CD4-positive, alpha-beta T cell (primary cell): ENCODE measurements at places on chromosomes 4 and X.

DNA sequence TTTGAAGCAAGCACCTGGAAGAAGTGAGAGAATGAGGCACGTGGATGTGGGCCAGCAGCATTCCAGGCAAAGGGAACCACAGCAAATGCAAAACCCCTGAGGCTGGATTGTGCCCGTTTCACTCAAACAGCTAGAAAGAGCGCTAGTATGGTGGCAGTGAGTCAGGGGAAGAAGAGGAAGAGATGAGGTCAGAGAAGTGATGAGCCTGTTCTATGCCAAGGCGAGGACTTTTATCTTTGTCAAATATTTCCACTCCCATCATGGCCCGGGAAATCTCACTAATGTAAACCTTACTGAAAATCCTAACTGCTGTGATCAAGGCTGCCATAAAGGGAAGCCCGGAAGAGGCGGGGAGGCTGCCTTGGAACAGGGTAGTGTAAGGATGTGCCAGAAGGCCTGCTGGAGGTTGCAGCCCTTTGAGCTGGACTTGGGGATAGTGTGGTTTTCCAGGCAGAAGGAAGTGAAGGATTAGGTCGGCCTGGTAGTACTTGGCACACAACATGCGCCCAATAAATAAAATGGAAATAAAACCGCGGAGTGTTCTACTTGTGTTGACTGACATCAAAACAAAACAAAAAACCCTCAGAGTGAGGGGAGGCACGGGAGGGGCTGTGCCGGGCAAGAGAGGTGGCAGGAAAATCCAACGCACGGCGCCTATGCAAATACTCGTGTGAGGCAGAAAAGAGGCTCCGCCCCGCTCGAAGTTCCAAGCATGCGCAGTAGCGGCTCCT lies 1.2 kb upstream of the CDK16 start:
- DNase-seq = no peak

- DNase-seq = no peak
Observed at GRCh38 chr4:113893546-113893945, 85.9 kb downstream of the ARSJ start.

DNA sequence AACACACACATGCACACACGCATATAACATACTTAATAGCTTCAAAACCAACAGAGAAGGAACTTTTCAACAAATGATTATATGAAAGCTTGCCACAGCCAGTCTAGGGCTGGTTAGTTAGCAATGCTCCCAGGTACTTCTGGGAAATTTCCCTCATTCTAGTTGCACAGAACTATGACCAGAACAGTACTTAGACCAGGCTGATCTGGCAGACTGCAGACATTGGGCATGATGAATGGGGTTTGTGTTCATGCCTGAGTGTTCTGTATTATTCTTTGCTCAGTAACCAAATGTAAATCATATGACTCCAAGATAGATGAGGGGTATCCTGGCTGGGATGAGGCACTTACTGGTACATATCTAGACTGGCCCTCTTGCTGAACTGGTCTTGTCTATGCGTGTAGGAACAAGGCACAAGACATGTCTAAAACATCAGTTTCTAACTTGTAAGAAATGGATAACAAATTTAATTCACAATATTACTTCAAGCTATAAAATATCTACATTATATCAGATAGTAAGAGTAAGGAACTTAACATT lies 50.3 kb upstream of the GEMIN8 start:
- no peak for DNase-seq

DNA sequence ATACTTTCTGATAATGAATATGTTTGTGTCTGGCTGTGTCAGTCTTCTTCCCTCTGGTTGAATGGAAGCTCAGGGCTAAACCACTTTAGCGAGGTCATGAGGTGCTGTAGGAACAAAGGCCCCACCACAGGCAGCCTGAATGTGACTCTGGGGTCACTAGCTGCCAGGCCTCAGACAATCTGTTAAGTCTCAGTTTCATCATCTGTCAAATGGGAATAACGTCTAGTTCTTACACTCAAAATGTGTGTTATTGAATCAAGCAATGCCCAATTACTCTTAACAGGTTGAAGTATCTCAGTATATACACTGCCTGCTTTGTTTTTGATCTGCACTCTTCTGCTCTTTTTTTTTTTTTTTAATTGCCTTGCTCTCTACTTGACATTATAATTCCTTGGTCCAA lies 148.6 kb downstream of the STK32B start:
- no peak for DNase-seq

- DNase-seq = no peak
Observed at GRCh38 chr4:108473163-108473720, 147.1 kb upstream of the RPL34 start.

- no peak for DNase-seq
Observed at GRCh38 chr4:188627892-188628291, 488.7 kb downstream of the TRIML1 start.

- DNase-seq = no peak
Observed at GRCh38 chr4:7584098-7584497, 149.4 kb upstream of the PSAPL1 start.

GRCh38 chrX:29318012-29318411 lies 730.8 kb downstream of the IL1RAPL1 start:
- no peak for DNase-seq

- DNase-seq = peak; percentile 73
Observed at GRCh38 chr4:183098723-183099536, at the start of gene WWC2. WWC2 (plus strand) TSS chr4:183099257; CDS start chr4:183099492, 235 bp downstream.

- DNase-seq = no peak
Observed at GRCh38 chr4:148315049-148315448, 127.2 kb downstream of the NR3C2 start.

- DNase-seq = no peak
Observed at GRCh38 chr4:10673817-10674369, 10.7 kb downstream of the CLNK start.

DNA sequence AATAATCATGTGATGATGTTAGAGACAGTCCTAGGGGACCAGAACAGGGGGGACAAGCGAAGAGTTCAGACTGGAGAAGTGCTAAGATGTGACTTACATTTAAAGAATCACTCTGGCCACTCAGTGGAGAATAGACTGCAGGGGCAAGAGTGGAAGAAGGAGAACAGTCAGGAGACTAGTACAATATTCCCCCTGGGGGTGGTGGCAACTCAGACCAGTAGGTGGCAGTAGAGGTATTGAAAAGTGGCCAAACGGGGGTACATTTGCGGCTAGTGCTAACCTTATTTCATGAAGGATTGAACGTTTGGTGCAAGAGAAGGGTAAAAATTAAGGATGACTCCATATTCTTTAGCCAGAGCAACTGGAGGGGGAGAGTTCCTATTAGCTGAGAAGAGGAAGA lies 2.7 kb upstream of the BMX start:
- peak; percentile 59 for DNase-seq

DNA sequence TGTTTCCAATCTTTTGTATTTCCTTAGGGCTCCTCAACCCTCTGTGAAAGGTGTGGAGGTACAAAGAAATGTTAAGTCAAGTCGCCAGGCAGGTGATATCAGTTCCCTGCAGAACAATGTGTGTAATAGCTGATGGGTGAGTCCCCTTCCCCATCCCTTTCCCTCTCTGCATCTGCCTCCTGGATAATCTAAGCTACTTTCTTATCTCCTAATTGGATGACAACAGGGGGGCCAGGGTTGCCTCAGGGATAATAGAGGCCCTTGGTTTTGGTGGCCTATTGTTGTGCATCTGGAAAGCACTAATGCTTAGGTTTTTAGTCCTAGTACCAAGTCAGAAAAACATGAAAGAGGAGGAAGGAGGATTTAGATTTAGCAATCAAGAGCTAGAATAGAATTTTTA lies 29.1 kb downstream of the MAGED1 start:
- DNase-seq = no peak

DNA sequence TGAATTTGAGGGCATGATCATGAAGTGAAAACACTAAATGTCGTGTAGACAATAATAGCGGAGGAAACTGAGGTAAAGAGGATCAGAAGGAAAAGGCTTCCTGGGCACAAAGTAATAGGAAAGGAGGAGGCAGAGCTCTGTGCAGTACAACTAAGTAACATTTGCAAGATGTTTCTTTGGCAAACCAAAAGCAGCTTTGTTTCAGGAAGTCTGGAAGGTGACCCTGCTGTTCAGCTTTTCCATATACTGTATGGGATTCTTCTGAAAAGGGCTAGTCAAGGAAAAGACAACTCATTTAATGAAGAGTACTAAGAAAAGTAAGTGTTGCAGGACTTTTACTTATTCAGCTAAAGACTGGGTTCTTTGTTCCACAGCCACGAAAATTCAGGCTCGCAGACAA lies 463.1 kb downstream of the PCDH7 start:
- DNase-seq = no peak

DNA sequence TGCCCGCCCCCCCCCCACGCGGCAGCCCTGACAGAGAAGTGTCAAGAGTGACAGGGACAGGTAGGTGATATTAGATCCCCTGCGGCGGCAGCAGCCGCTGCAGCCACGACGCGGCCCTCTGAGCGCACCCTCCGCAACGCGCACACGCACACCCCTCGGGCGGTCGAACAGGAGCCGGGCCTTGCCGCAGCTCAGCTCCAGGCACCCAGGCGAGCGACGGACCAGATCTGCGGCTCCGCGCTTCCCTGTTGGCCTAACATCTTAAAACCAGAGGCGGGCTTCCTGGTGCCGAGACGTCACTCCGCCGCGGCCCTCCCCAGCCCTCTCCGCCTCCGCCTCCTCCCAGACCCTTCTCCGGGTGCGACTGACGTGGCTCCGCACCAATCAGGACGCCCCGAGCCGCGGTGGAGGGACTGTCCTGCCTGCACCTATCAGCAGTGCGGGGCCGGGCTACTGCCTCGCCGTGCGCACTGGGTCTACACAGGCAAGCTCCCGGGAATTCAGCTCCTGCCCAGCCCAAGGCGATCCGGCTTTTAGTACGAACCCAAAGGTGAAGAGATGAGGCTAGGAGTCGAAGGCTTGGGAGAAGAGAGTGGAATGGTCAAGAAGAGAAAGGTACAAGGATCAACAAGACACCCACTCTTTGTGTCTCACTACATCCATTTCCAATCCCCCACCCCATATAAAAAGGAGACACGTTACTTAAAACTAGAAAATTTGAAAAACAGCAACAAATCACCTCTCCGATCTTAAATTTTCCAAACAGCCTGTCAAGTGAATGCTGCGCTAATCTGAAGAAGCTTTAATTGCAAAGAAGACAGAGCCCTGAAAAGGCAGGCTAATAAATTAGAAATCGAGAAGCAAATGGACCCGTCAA lies at the start of gene PITX2:
PITX2 (minus strand) TSS at position 237 of the 877 bp plus-strand sequence. CDS start 617 bp downstream, outside the sequence.
- DNase-seq = no peak

DNA sequence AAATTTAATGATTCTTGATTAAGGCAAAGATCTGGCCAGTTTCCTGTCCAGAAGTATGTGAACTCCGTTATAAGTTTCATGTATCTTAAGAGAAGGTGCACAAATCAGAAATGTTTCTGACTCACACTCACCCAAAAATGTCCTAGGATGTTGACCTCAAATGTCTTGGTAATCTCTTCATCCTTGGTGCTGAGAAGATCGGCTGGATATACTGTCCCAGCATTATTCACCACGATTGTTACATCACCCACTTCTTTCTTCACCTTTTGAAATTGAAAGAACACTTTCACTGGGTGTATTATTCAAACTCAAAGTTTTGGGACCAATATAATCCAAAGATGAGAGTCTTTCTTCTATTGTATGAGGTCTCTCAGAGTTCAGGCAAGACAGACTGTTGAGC lies 5.7 kb downstream of the HSD17B13 start:
- no peak for DNase-seq

GRCh38 chr4:89836031-89836745 lies 773 bp downstream of the SNCA start:
- DNase-seq = no peak

DNA sequence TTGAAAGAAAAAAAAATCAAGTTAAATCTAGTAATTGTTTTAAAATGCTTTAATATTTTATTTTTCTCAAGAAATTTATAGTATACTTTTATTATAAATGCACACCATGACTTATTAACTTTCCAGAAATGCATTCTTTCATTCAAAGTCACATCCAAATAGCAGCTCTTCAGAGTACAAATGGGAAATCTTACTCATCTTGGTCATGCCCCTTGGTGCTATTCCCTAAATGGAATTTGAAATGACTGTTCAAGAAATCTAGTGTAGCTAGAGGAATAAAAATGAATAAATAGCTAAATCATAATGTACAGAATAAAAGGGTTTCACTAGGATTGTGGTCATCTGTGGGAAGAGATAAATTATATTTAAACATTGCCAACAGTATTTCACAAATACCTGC lies 1139.7 kb downstream of the PCDH18 start:
- DNase-seq = no peak

DNA sequence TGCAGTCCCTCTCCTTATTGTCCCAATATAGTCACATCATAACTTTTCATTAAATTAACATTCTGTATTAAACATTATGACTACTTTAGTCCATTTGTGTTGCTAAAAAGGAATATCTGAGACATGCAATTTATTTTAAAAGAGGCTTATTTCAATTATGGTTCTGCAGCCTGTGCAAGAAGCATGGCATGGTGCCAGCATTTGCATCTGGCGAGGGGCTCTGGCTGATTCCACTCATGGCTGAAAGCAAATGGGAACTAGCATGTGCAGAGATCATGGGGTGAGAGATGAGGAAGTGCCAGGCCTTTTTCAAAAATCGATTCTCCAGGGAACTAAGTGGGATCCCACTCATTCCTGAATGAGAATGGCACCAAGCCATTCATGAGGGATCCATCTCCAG lies 476.3 kb upstream of the RPS6KA3 start:
- DNase-seq = no peak

- DNase-seq = no peak
Observed at GRCh38 chrX:13702111-13702789, 13.3 kb downstream of the RAB9A start.

DNA sequence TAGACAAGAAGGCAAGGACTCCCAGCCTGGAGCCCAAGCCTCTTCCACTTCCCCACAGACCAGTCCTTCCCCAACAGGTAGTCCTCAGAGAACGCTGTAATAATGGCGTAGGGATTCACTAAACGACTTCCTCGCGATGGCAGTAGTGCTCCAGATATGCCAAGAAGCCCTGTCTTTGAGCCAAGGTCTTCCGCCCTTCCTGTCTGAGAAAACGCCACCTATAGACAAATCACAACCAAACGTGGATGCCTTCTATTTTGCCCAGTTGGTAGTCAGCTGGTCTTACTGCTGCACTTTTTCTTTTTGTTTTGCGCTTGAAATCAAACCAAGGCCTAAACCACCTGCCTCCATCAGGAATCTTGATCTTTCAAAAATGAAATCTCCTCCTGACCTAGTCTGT lies 203.3 kb downstream of the OR13H1 start:
- no peak for DNase-seq

- DNase-seq = no peak
Observed at GRCh38 chr4:145308598-145308997, 128.2 kb upstream of the OTUD4 start.

- DNase-seq = no peak
Observed at GRCh38 chrX:32867781-32868523, 343.4 kb downstream of the DMD start.
